ENCODE measurements at places on chromosomes 11 and 22.

DNA sequence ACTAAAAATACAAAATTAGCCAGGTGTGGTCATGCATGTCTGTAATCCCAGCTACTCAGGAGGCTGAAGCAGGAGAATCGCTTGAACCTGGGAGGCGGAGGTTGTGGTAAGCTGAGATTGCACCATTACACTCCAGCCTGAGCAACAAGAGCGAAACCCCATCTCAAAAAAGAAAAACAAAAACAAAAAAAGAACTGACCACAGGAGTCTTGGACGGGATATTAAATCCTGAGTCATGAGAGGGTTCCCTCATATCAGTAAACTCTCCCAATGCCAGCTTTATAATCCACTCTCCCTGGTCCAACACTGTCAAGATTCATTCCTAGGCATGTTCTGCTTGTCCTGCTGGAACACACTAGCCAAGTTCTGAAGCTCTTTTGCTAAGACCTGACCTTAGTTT, 61.5 kb upstream of the EP300 start:
- no peak for DNase-seq

DNA sequence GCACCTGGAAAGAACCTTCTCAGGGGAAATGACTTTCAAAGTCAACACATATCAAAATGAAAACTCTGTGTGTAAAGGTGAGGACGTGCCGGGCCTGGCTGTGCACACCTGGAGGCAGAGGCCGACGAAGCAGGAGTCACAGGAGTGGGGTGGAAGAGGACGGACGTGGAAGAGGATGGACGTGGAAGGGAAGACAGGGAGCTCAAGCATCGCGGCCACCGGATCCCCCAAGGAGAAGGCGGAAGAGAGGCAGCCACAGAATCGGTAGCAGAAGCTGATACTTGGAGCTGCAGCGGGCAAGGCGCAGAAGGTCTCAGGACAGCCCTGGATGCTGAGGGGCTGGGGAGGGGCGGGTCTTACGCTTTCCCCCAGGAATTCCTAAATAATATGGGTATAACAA, 519.8 kb downstream of the BRD1 start:
- no peak for DNase-seq

- no peak for DNase-seq
These were observed 5.1 kb downstream of the JAML start for GRCh38 chr11:118219732-118220131.

- DNase-seq: no peak
These were observed 88.6 kb downstream of the PLEKHA7 start for GRCh38 chr11:16925561-16926065.

All from cerebellum (tissue), 4 donors.